ENCODE measurements at places on chromosomes 4 and X.

DNA sequence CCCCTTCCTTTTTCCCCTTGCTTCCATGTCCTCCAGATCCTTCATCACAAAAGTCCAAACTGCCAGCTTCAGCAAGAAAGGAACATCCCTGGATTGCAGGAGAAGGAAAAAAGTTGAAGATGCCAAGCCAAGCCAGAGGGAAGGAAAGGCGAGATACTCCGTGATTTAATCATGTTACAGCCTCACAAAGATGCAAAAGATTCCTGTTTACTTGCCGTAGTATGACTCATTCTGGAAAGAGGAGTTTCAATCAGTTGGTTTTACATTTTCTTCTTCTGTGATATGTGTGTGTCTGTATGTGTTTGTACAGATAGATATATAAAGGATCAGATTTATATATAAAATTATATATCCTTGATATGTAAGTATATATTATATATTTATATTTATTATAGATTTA, 69.3 kb downstream of the BTC start:
- DNase-seq, result no peak

GRCh38 chr4:79334783-79335182, 8.9 kb upstream of the NAA11 start:
- DNase-seq, result no peak

DNA sequence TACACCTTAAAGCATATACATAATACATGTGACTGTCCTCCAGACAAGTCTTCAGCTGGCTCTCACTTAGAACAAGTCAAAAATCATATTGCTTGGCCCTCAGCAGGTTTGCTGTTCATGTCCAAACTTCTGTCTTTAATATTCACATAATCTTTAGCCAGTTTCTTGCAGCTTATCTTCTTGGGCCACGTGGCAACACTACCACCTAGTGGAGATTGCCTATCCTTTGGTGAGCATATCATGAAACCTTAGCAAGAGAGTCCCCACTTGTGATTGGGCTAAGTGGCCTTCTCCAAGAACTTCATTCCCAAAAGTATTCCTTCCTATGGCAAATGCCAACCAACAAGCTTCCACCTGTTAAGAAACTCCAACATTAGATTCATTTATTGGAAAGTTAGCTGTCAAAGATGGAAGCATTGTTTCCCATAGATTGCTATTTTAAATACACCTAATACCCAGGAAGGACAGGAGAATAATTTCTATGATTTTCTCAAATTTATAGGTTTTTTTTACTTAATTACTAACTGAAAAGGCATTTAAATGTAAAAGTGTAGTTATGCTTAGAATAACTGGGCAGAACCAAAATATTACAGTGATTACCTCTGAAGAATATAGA, 231.9 kb upstream of the INTU start:
- no peak for DNase-seq

- no peak for DNase-seq
Observed at GRCh38 chr4:3836756-3837601, 70.8 kb downstream of the ADRA2C start.

DNA sequence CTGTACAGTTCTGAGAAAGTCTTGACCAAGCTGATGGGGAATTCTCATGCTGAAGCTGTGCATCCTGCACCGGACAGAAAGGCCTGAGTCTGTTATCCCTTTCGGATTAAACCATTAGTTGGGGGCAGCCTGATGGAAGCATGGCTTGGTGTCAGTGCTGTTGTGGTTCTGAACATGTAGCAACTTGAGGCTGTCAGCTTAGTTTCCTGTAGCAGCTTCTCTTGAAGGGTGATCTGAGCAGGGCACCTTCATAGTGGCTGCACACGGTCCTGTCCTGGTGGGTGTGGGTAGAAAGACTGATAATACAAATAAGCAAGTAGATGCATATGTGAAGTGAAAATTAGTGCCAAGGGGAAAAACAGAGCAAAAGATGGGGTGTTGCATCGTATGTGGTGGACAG, 11.7 kb downstream of the KIAA0232 start:
- DNase-seq, result no peak

DNA sequence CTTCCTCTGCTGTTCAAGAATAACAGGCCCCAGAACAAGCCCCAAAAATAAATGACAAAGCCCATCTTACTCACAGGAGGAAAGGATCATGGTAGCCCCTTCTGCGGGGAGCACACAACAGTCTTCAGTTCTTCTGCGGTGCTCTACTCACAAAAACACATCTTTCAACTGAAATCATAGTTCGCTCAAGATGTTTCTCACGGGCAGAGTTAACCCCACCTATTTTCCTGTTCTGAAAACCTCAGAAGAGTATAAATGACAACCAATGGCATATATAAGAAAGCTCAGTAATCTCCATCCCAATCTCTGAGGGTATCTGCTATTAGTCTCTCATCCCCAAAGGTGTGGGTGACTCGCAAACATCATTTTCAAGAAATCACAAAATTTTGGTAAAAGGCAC, at the start of gene TXK:
TSS of gene TXK (minus strand) at position 170 of the 400 bp plus-strand sequence. CDS start at position 90, 80 bp downstream.
- DNase-seq, result no peak
